ENCODE measurements at places on chromosomes 7 and 10. TPM values are rescaled to one million over a fixed set of nuclear protein-coding genes. Genes with fewer than 3 reads are reported as not detected.

The SRRT gene
- total RNA-seq, result 140 TPM

The BAMBI gene
- 0.17 TPM for total RNA-seq

DNA sequence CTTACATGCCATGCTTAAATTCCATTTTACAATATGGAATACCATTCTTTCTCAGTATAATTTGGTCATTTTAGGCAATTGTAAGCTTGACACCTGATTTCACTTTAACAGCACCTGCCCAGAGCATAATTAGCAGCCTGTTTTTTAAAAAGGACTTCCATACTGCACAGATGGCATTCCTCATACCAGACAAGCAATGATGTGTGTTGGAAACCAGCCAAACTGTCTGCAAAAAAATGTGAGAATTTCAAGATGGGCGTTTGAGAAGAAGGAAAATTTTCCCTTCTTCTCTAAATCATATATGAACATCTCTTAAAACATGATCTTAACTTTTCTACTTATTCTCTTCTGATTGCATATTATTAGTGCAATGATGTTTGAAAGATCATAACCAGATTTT is 40.4 kb upstream of the AGMO start:
- H3K27ac ChIP-seq, result no peak overlapping the region
- DNase-seq, result no peak
- no peaks in the 10 kb centered on the region for H3K36me3 ChIP-seq
- no peaks in the 10 kb centered on the region for H3K4me1 ChIP-seq

The CDNF gene
- total RNA-seq, result 2.9 TPM

DNA sequence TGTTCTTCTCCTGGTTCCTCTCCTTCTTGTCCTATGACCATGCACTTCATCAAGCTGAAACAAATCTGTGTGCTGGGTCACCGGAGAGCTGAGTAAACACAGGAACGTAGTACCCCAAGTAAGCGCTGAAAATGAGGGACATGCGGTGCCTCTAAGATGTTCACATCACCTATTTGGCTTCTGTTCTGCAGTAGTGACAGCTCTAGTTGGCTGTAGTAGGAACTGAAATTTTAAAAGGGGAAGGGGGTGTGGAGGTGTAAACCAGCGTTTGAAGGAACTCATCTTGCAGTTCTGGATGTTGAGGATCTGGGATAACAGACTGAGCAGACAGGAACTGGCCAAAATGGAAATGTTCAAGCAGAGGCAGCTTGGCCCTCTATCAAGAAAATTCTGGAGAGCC is 85.2 kb downstream of the WNT2 start:
- H3K27me3 ChIP-seq, result no peaks in the 10 kb centered on the region
- no peak overlapping the region for H3K27ac ChIP-seq
- no peaks in the 10 kb centered on the region for H3K36me3 ChIP-seq
- no peak overlapping the region for H3K4me3 ChIP-seq
- no peak for DNase-seq

DNA sequence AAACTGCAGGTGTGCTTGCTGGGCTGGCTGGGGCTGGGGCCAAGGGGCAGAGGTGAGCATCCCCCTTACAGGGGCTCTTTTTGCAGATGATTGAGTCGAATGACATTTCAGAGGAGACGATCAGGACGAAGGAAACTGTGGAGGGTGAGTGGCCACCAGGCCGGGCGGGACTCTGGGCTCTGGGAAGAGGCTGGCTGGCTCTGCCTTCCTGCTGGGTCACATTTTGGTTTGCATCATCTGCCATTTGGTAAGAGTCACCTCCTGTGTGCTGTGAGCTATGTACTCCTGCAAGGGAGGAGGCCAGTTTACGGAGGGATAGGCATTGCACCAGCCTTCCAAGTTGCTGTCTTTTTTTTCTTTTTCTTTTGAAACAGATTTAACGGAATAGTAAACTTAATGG is 73.0 kb upstream of the GTF2IRD1 start:
- H3K4me1 ChIP-seq, result no peaks in the 10 kb centered on the region
- no peak overlapping the region for H3K27ac ChIP-seq

The CYP2E1 gene
- total RNA-seq, result 0.83 TPM

DNA sequence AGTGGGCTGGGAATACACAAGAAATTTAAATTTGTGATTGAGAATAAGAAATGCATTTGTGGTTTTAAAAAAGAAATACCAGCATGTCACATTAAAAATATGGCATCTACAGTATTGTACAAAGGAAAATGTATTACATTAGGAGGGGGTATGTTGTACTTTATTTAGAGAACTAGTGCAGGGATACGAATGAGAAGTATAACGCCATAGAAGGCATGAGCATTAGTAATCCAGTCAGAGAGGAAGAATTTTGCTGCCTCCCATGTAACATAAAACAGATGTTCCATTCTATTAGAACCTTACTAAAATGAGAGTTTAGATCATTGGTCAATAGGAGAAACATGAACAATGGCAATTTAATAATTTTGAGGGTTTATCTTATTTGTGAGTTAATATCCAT is 182.2 kb downstream of the ADK start:
- no peak overlapping the region for H3K27ac ChIP-seq
- peaks cover 10% of the 10 kb centered on the region for H3K36me3 ChIP-seq
- H3K27me3 ChIP-seq, result no peaks in the 10 kb centered on the region
- peaks cover 6% of the 10 kb centered on the region for H3K4me1 ChIP-seq
- no peak for DNase-seq
- H3K4me3 ChIP-seq, result no peak overlapping the region

DNA sequence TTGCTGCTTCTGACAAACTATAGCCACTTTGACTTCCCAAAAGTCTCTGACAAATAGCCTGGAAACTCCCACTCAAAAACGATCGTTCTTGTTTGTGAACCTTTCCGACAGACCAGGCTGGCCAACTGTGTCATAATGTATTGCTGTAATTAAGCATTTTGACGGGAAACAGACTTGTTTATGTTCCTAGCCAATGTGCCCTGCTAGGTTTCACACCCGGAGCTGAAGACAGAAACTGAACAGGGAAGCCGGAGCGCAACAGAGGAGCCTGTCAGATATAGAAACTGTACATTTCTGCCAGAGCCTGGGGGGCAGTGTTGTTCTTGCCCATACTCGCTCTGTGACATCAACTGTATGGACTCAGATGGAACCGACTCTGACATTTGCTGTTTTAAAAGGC is 55.3 kb upstream of the C7orf33 start:
- H3K27ac ChIP-seq, result peak overlapping the region; percentile 71
- no peaks in the 10 kb centered on the region for H3K36me3 ChIP-seq
- peaks cover 10% of the 10 kb centered on the region for H3K4me1 ChIP-seq

DNA sequence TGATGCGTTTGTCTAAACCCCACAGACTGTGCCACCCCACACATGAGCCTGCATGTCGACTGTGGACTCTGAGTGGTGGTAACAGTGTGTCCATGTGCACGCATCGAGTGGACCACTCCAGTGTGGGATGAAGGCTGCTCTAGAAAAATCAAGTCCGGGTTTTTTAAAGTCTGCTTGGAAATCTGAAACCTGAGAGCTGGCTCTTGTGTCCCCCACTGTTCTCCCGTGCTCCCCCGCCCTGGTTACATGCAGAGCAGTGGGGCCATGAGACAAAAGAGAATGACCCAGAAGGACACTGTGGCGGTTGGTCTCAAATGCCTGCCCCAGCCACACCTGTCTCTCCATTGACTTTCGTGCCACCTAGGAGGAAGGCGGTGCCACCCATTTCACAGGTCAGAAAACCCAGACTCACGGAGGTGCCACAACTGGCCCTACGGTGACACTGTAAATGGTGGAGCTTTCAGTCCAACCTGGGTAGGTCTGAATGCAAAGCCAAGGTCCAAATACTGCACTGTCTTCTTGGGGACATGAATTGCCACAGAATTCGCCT is 27.3 kb upstream of the PWWP2B start:
- H3K4me1 ChIP-seq, result peaks cover 8% of the 10 kb centered on the region
- no peak for DNase-seq
- no peak overlapping the region for H3K27ac ChIP-seq
- peaks cover under 1% of the 10 kb centered on the region for H3K36me3 ChIP-seq

DNA sequence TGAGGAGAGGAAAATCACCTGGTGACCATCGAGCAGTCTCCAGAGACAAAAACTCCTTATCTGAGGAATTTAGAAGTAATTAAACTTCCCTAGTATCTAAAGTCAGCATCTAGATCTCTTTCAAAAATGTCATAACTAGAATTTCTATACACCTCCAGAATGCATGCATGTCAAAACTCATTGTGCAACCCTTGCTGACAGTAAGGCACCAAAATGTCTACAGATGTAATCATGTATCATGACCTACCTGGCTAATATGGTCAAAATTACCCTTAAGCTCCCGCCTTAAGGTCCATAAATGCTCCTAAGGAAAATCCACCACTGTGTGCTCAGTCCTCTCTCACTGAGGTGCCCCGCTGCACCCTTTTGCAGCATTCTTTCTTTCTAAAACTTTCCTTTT is 16.4 kb upstream of the LGI1 start:
- H3K4me3 ChIP-seq, result no peak overlapping the region
- H3K27ac ChIP-seq, result no peak overlapping the region
- no peaks in the 10 kb centered on the region for H3K4me1 ChIP-seq

DNA sequence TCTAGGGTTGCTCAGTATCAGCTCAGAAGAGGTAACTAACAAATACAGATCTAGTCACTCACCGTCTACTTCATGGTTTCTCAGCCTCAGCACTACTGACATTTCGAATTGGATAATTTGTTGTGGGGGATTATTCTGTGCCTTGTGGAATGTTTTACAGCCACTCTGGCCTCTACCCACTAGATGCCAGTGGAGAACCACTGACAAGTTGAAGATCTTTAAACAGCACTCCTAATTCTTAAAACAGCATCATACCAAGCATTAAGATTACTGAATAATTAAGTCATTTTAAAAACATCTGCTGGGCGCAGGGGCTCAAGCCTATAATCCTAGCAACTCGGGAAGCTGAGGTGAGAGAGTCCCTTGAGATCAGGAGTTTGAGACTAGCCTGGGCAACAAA is 82.6 kb downstream of the UPF2 start:
- H3K27ac ChIP-seq, result no peak overlapping the region
- no peak overlapping the region for H3K4me3 ChIP-seq
- no peaks in the 10 kb centered on the region for H3K27me3 ChIP-seq
- H3K4me1 ChIP-seq, result no peaks in the 10 kb centered on the region

DNA sequence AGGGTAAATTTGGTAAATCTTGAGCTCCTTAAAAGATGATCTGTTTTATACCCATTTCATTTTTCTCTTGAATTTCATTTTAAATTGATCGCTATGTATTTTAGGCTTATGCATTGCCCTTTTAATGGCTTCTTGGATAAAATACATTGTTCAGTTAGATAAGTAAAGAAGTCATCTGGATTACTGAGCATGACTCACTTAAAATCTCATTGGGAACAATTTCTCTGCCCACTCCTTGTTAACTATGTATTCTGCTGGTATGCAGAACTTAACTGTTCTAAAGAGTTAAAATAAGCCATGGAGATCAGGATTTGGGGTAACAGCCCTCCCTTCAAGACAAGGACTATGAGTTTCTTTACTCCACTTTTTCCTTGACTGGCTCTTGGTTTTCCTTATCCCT is 134.2 kb downstream of the SND1 start:
- no peaks in the 10 kb centered on the region for H3K27me3 ChIP-seq
- no peak overlapping the region for H3K27ac ChIP-seq
- H3K4me3 ChIP-seq, result no peak overlapping the region
- H3K4me1 ChIP-seq, result peaks cover 19% of the 10 kb centered on the region

DNA sequence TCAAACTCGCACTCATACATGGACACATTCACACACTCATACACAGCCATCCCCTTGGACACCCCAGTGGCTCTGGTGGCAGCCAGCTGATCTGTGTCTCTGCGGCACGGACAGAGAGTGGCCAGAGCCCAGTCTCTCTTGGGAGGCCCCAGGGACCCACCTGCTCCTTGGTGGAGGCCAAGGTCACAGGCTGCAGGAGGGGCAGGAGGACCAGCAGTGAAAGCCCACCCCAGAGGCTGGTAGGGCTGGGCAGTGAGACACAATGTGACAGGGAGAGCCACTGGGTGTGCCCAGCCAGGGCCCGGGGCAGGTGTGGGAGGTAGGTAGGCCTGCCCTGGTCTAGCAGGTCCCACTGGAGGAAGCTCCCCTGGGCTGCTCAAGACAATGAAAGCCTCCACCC is 18.5 kb downstream of the SHH start:
- H3K27ac ChIP-seq, result no peak overlapping the region
- no peak for DNase-seq
- no peaks in the 10 kb centered on the region for H3K36me3 ChIP-seq
- H3K4me3 ChIP-seq, result no peak overlapping the region

DNA sequence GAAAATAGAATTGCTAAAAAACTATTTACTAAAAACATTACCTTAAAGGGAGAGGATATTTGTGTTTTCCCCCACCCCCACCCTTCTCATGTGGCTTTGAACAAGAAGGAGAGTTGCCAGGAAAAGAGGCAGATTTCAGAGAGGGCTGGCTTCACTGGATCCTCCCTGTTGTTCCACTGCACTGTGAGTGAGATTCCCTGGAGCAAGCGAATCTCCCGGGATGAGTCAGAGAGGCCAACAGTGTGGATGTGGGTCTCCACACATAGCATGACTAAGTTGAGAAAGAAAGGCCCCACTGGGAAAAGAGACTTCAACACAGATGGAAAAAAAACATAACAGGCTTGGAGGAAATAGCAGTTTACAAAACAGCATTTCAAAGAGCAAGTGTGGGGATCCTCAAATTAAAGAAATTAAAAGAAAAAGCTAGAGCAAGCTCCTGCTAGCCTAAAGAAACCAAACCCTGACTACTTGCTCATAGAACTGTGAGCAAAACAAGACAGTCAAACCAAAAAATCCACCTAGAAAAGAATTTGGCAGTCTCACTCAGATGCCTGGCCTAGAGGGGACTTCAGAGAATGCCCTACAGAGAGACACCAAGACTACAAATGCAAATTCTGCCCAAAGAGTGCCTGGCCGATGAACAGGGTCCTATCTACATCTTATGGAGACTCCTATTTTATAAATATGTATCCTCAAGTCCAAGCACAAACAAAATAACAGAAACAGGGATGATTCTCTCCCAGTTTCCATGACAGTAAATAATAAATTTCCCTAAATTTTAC is 3.4 kb downstream of the CAV1 start:
- H3K27me3 ChIP-seq, result peaks cover 77% of the 10 kb centered on the region
- peaks cover 29% of the 10 kb centered on the region for H3K4me1 ChIP-seq
- H3K27ac ChIP-seq, result no peak overlapping the region
- DNase-seq, result no peak
- no peaks in the 10 kb centered on the region for H3K36me3 ChIP-seq

DNA sequence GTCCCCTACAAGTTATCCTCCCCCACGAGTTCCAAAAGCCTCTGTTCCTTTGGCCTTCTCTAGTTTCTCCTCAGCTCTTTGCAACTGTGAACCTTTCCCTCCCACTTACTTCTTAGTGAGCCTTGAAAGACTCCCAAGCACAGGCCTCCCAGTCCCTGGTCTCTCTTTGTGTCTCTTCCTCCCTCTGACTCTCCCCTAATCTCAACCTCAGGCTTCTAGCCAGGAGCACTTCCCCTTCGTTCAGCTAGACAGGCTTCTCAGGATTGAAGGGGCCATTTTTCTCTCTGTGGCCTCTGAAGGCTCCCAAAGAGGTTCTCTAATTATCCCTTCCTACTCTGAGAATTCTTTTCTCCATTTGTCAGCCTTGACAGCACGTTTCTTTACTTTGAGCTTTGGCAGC is 50.2 kb upstream of the PHYHIPL start:
- no peaks in the 10 kb centered on the region for H3K4me1 ChIP-seq
- no peaks in the 10 kb centered on the region for H3K27me3 ChIP-seq
- H3K36me3 ChIP-seq, result peaks cover under 1% of the 10 kb centered on the region
- no peak overlapping the region for H3K27ac ChIP-seq
- no peak for DNase-seq

The EFCAB10 gene
- not detected for total RNA-seq

Measured in activated T-cell treated with anti-CD3 and anti-CD28 coated beads, Interleukin-2, amount 50 U/mL, for 72 hours (primary cell).